HuH-7 (cell line): ENCODE measurements at places on chromosomes 4 and X.

DNA sequence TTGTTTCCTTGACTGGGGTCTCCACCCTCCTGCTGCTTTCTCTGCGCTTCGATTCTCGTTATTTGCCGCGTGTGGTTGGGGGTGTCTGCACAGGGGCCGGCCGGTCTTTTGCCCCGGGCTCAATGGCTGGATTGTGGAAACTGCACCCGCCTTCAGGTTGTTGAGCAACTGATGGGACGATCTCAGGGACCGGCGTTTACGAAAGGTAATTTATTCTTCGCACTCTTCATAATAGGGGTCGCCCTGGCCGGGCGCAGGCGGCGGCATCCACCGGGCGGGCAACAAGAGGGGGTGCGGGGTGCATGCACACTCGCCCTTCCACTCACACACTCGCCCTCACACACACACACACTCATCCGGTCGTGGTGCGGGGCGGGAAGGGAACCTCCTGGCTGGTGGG, 1.4 kb downstream of the ADGRL3 start:
- DNase-seq = peak; percentile 19

GRCh38 chr4:86043755-86044592, 315.9 kb downstream of the MAPK10 start:
- DNase-seq = no peak

DNA sequence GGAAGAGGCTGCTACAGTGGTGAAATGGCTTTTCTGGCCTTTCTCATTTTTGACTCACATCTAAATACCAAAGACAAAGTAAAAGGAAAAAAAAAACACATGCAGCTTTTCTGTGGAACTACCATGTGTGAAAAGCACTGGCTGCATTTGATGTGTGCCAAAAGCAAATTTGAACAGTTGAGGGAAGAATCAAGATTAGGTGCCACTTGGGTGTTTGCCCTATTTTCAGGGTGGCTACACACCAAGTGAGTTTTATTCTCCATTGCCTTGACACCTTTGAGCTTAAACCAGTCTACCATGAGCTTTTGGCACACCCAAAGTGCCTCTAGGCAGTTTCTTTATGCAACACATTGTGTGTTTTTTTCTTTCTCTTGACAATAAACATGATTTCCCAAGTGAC, 423.9 kb downstream of the FAM133A start:
- no peak for DNase-seq

- peak; percentile 29 for DNase-seq
These were observed 34.4 kb upstream of the COX18 start for GRCh38 chr4:73103799-73104503.

DNA sequence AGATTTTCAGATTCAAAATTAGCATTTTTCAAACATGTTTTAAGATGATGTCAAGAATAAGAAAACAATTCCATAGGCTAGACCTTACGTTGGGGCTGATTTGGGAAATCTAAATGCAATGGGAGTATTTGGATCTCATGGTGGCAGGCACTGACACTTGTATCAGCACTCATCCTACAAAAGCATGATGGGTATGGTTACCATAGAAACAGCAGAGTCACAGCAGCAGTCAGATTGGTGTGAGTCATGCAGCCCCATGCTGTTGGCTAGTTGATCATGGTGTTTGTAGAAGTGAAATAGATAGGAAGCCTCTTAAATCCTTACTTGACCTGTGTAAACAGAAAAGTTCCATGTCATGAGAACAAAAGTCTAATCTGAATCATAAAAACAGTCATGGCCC, 1637.3 kb upstream of the PABPC4L start:
- DNase-seq = no peak
